ENCODE measurements at places on chromosomes 13 and 19. TPM values are rescaled to one million over a fixed set of nuclear protein-coding genes. Genes with fewer than 3 reads are reported as not detected.

GRCh38 chr13:48404952-48405351, 8.0 kb downstream of the LPAR6 start:
- H3K4me1 ChIP-seq, result peaks cover 57% of the 10 kb centered on the region
- DNase-seq, result no peak
- H3K27me3 ChIP-seq, result no peaks in the 10 kb centered on the region

- H3K4me1 ChIP-seq, result no peaks in the 10 kb centered on the region
- no peaks in the 10 kb centered on the region for H3K36me3 ChIP-seq
- DNase-seq, result no peak
- H3K4me3 ChIP-seq, result no peak overlapping the region
- H3K27me3 ChIP-seq, result no peaks in the 10 kb centered on the region
These were observed 12.8 kb upstream of the CEACAM3 start for GRCh38 chr19:41783612-41784011.

DNA sequence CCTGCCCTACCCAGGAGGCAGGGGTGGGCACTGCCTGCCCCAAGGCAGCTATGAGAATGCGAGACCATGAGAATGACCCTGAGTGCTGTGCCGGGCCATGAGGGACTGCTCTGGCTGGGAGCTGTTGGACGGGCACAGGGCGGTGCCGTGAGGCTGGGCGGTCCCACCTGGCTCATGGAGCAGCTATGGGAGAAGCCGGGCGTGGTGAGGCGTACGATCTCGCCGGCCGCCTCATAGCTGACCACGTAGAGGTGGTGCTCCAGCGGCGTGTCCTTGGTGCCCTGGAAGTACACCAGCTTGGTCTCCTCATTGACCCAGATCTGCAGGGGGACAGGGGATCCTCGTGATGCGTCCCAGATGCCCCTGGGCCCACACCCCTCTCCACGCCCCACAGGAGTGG, 19.3 kb upstream of the MYDGF start:
- H3K36me3 ChIP-seq, result peaks cover 65% of the 10 kb centered on the region
- H3K4me1 ChIP-seq, result no peaks in the 10 kb centered on the region
- no peaks in the 10 kb centered on the region for H3K27me3 ChIP-seq
- no peak overlapping the region for H3K27ac ChIP-seq
- H3K4me3 ChIP-seq, result no peak overlapping the region

DNA sequence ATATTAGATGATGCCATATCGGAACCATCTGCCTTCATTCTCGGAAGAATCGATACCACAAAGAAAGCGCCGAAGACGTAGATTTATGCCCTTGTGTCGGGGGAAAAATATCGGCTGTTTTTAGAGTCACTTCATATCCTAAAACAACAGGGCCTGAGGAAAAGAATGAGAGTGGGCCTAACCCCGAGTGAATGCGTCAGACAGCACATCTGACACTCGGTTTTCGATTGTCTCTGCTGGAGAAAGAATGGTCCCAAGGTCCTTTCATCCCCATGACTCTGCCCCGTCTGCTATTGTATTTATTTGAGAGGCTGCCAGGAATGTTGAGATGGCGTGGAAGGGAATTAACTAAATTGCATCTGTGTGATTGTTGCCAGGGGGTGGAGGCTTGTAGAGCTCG, 46.1 kb downstream of the CHST8 start:
- DNase-seq, result no peak
- H3K4me3 ChIP-seq, result no peak overlapping the region
- no peaks in the 10 kb centered on the region for H3K4me1 ChIP-seq
- no peaks in the 10 kb centered on the region for H3K36me3 ChIP-seq

DNA sequence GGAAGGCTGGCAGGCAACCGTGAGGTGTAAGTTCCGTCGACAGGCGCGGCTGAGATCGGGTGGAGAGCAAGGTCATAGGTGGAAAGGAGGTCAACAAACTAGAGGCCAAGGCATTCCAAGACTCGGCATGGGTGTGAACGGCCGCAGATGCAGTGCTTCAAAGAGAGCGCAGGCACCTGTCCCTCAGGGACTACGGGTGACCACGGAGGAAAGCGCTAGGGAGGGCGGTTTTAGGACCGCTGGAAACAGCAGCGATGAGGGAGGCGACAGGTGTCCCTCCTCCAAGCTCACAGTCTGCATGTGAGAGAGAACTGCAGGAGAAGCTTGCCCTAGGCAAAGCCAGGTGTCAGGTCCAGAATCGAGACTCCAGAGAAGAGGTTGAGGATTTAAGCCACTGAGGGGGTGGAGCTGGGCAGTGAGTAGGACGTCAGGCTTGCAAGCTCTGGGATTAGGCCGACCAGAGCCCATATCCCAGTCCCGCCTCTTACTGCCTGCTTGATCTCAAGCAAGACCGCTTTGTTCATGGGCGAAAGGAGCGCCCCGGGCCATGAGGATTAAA, 1.6 kb upstream of the MLNR start:
- DNase-seq, result no peak
- peaks cover 15% of the 10 kb centered on the region for H3K4me1 ChIP-seq
- no peak overlapping the region for H3K27ac ChIP-seq
- H3K4me3 ChIP-seq, result no peak overlapping the region
- no peaks in the 10 kb centered on the region for H3K27me3 ChIP-seq

DNA sequence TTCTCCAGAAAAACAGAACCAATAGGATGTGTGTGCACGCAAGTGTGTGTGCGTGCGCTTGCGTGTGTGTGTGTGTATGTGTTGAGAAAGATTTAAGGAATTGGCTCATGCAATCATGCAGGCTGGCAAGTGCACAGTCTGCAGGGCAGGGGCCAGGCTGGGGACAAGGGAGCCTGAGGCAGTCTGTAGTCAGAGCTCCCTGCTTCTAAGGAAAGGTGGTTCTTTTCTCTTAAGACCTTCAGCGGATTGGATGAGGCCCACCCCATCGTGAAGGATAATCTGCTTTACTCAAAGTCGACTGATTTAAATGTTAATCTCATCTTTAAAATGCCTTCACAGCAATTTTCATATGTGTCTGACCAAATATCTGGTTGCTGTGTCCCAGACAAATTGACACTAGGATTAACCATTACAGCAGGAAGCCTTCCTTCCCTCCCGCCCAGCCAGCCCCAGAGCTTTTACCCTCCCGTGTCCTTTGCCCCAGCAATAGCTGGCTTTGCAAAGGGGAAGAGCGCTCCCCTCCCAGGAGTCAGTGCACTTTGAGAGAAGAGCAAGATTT, 15.0 kb upstream of the NAXD start:
- no peaks in the 10 kb centered on the region for H3K27me3 ChIP-seq
- H3K36me3 ChIP-seq, result no peaks in the 10 kb centered on the region
- no peak overlapping the region for H3K27ac ChIP-seq
- H3K4me1 ChIP-seq, result no peaks in the 10 kb centered on the region
- DNase-seq, result no peak

- H3K4me3 ChIP-seq, result no peak overlapping the region
- H3K27ac ChIP-seq, result no peak overlapping the region
- no peak for DNase-seq
- no peaks in the 10 kb centered on the region for H3K36me3 ChIP-seq
- H3K27me3 ChIP-seq, result no peaks in the 10 kb centered on the region
- peaks cover 3% of the 10 kb centered on the region for H3K4me1 ChIP-seq
These were observed 294.9 kb downstream of the SHISA2 start for GRCh38 chr13:25756912-25757311.

DNA sequence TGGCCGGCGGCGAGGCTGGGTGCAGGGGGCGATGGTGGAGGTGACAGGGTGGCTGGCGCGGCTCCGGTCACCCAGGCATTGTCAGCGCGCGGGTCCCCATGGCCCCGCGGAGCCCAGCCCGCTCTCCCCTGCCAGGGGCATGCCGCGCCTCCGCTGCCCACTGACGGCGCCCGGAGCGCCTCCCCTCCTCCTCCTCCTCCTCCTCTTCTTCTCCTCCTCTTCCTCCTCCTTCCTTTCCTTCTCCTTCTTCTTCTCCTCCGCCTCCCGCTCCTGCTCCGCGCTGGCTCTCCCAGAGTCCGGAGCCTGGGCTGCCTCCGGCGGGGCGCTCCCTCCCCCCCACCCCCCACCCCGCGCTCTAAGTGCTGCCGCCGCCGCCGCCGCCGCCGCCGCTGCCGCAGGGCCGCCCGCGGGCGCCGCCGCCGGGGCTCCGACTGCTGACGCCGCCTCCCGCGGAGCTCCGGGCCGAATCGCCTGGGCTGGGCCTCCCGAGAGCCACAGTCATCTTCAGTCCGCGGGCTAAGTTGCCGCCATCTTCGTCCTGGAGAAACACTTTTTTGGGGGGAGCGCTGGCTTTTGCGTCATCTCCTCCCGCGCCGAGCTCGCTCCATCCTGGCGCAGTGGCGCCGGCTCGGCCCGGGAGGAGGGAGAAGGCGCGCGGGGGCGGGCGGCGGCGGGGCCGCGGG, 348.3 kb downstream of the LIG4 start:
- no peaks in the 10 kb centered on the region for H3K36me3 ChIP-seq
- DNase-seq, result no peak
- no peaks in the 10 kb centered on the region for H3K27me3 ChIP-seq
- H3K4me1 ChIP-seq, result peaks cover 3% of the 10 kb centered on the region
- no peak overlapping the region for H3K4me3 ChIP-seq

The CHMP2A gene
- 152 TPM for total RNA-seq

The FOXA3 gene
- not detected for total RNA-seq

The ERICH6B gene
- not detected for total RNA-seq

The HCN2 gene
- not detected for total RNA-seq

The NLRP7 gene
- not detected for total RNA-seq

The ASF1B gene
- total RNA-seq, result 0.54 TPM
